ENCODE measurements at places on chromosomes 7 and 10. TPM values are rescaled to one million over a fixed set of nuclear protein-coding genes. Genes with fewer than 3 reads are reported as not detected.

GRCh38 chr10:71554671-71555070 is 158.0 kb downstream of the CDH23 start:
- DNase-seq, result no peak

DNA sequence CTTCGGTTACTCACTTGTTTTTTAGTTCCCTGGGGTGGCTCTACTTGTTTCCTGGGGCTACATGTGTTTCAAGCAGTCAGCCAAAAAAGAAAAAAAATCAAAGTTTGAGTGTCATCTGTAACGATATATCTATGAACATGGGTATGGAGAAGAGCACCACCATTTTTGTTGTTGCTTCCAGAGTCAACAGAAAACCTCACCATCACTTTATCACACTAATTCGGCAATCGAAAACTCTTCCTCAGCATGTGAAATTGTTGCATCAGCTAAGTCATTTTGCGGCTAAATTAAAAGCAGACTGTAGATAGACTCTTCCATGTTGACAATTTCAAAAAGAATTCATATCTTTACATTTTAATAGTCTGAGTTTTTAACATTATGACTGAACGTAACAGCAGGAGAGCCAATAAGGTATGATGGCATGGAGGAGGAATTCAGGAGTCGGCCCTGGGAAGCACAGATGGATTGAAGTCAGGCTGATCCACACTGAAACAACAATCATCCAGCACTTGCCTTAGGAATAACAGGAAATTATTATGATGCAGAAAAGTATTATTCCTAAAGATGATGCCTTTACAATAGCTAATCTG is 455.7 kb upstream of the KLF6 start:
- no peak for DNase-seq

GRCh38 chr10:103069453-103070331 is 123.4 kb downstream of the NT5C2 start:
- DNase-seq, result peak; percentile 77

DNA sequence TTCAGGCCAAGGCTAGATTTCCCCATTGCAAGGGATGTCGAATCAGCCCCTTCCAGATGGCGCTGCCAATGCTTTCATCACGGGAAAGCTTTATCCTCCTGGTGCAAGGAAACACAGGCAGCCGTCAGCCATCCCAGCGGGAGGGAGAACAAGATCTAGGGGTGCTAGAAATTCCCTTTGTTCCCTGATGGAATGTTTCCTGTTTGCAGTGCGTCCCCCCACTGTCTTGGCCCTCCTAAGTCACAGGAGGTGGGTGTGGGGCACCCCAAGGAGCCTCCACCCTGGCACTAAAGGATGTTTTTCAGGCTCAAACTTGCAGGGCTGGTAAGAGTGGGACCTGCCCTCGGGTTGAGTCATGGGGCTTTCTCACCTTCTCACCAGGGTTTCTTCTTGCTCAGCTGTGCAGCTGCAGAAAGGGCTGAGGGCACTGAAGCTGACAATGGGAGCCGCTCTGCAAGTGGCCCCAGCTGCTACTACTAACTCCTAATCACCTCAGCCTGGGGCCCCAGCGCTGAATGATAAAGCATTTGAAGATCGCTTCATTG is 103.6 kb downstream of the PRPF18 start:
- no peak for DNase-seq

DNA sequence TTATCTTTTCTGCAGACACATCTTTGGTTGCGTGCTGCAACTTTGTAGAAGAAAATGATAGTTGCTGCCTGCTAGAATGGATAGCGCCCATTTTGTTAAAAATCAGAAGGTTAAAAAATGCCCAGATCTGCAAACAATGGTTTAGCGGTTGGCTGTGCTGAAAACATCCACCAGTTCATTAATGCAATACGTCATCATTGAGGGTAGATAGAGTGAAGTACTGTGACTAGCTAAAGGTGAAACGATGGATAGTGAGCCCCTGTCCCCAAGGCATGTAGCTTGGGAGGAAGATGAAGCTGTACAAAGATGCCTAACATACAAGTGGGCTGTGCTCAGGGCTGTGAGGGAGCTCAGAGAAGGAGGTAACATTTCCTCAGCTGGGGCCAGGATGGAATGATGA is 48.4 kb downstream of the TEX36 start:
- no peak for DNase-seq

GRCh38 chr10:24465891-24466818 is 257.2 kb downstream of the KIAA1217 start:
- no peak for DNase-seq

GRCh38 chr7:152313217-152313616 is 122.6 kb downstream of the KMT2C start:
- DNase-seq, result no peak

DNA sequence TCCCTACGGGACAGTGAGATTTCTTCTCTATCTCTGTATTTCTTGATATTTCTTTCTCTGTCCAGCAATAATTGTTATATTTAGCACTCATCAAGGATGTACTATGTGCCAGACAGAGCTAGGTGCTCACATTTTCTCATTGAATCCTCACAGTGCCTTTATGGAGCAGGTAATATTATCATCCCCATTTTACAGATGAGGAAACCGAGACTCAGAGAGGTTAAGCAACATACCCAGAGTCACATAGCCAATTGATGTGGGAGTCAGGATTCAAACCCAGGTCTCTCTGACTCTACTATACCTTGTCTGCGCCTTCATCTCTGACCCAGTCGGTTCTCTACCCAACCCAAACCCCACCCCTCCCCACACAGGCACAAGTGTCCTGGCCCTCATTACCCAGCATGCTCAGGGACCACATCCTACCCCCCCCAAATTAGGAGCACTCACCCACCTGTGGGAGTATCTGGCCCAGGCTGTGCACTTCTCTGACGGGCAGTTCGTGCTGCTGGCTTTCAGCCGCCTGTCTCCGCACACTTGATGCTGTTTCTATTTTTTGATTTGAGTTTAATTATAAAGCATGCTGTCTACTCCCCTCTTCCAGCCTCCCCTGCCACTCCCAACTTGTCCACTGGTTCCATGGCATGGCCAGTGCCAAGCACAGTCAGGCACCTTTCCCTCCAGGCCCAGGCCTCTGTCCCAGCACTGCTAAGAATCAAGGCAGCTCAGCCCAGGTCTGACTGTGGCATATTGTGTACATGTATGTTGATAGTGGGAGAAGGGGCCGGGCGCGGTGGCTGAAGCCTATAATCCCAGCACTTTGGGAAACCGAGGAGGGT is 9.8 kb upstream of the SAMD8 start:
- DNase-seq, result no peak

DNA sequence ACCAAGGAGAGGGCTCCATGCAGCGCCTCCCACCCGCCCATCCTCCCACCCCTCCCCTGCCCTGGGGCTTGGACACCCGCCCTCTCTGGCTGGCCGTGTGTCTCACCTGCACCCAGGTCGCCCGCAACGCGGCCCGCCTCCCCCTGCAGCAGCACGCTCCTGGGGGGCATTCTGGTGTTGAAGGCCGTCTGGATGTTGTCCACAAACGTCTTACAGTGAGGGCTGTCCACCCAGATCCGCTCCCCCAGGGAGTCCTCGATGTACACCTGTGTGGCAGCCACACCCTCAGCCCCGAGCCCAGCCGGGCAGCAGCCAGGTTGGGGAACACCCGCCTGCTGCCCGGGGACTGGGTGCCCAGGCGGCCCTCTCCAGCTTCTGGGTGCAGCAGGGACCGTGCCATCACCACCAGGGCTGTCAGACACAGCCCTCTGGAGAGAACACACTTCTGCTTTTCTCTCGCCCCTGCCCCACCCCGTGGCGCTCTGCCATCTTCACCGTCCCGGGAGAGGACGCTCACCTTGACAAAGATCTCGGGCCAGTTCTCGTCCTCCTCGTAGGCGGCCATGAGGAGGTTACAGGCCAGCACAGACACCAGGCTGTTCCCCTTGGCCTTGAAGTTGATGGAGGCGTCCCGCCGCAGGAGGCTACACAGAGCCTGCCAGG is 4.7 kb downstream of the INTS1 start:
- no peak for DNase-seq

DNA sequence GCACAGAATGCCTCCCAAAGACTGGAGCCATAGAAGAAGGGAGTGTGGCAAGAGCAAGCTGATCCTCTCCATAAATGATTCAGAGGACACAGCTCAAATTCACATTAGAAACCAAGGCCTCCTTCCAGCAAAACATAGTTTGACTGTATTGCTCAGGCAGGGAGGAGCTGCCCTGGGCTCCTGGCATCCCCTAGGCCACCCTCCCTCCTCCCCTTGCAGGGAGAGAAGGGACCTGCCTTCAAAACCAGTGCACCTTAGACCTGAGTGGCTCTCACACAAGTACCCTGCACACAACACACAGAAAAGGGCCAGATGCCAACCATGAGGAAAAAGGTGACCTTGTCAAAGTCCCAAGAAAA is 64.7 kb downstream of the CREB3L2 start:
- DNase-seq, result no peak

- no peak for DNase-seq
These were observed 61.8 kb upstream of the DOCK1 start for GRCh38 chr10:126843299-126843934.

DNA sequence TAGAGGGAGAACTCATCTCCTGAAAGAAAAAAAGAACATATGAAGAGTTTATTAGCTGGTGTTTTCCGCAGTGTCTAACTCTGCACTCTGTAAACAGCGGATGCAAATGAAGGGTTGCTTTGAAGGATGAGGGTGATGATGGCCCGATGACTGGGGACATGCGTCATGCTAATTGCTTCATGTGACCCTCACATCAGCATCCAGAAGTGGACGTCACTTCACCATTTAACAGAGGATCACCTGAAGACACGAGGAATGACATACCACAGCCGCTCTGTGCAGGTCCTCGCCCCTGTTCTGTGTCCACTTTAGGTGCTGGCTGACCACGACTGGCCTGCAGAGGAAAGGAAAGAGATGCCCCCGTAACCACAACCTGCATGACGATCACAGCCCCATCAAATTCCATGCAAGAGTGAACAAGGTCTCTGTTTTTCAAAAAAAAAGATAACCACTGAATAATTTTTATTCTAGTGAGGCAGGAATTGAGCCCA is 82.9 kb downstream of the KLF6 start:
- no peak for DNase-seq

GRCh38 chr10:17671307-17671706 is 27.4 kb downstream of the STAM start:
- DNase-seq, result no peak

Gene CYP3A7
- not detected for polyA plus RNA-seq

Gene OR13A1
- polyA plus RNA-seq, result not detected

Gene ICA1
- 2.4 TPM for polyA plus RNA-seq

Gene HYAL4
- polyA plus RNA-seq, result not detected

Gene CUZD1
- polyA plus RNA-seq, result 0.89 TPM

Gene PRR15
- polyA plus RNA-seq, result 0.36 TPM

Gene NHLRC2
- polyA plus RNA-seq, result 3.4 TPM

All from SK-N-SH (cell line).